ENCODE measurements at places on chromosomes 2 and 18.

DNA sequence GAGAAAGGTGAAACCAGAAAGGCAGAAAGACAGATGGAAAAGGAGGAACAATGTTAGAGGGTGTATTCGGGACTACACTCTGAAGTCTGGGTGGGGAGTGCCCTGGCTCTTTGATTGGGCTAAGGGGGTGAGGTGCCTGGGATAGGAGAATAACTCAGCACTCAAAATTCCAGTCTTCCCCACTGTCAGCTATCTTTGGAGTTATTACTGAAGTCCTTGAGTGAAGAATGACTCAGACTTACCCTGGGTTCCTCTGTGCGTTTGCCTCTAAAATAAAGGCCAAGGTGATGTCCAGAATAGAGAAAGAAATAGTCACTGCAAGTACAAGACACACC, 151.8 kb upstream of the SERPINE2 start:
- no peak for DNase-seq

DNA sequence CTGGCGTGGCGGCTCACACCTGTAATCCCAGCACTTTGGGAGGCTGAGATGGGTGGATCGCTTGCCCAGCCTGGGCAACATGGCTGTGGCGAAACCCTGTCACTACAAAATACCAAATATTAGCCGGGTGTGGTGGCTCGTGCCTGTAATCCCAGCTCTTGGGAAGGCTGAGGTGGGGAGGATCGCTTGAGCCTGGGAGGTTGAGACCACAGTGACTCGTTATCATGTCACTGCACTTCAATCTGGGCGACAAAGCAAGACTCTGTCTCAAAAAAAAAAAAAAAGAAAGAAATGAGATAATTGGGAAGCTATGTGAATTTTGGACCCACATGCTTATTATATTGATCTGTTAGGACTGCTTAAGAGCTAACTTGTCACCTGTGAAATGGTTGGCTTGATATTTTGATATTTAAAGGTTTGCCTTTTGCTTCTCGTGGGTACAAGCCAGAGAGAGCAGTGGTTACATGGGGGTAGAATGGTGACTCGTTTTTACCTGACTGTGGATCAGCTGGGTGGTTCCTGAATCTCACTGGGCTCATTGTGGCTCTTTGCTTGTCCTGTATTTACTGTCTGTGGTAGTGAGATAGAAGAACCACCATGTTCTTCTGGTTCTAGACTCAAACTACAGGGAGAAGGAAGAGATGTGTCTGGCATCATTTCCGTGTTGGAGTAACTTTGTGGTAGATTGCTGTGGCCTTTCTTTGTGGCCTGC, 28.9 kb downstream of the ZNF532 start:
- no peak for DNase-seq

DNA sequence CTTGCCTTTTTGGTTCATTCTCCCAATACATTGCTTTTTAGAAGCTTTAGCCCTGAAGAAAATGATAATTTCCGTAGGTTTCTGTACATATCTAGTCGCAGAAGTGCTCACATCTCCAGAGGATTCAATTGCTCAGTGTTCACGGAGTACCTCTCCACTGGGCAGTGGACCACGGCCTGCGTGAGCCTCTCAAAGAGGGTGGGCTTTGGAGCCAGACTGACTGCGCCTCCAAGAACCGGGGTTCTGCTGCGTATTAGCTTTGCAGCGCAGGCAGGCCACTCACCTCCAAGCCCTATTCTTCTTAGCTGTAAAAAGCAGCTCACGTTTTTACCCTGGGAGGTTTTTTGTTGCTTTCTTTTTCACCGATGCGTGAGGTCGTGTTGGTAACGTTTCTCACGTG, 35.4 kb downstream of the NTSR2 start:
- no peak for DNase-seq

DNA sequence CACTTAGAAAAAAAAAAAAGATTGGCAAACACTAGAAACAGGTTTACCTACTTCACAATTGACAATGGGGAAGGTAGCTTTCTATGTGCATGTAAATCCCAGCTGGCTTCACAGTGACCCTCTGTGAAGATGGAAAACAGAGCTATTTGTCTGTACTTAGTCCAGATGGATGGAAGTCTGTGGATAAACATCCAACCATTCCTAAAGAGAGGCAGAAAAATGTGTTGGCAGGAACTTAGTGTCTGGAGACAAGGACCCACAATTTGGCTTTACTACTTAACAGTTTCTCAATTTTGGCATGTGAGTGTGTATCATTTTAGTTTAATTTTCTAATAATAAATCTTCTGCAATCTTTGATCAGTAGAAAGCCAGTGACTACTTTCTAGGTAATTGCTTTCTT, 154.4 kb downstream of the RAD51AP2 start:
- DNase-seq: no peak

GRCh38 chr2:151855111-151855510, 26.9 kb upstream of the ARL5A start:
- DNase-seq: no peak

DNA sequence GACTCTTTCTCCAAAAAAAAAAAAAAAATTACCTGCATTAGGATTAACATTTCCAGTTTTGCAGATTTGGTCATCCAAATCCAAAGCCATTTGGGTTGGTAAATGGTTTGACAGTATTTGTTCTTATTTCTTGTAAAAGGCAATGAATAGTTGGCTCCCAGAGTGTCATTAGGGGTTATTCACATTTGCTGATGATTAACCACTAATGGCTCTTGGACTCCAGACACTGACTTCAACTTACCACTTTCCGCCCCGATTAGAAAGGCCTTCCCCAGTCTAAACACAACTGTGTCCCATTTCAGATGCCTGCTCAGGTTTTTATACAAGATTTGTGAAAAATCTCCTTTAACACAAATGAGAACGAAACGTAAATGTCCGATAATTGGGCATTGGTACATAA, 9.6 kb upstream of the TGIF1 start:
- DNase-seq: no peak

- DNase-seq: no peak
Measured at GRCh38 chr18:41456831-41457230, 498.2 kb upstream of the PIK3C3 start.

DNA sequence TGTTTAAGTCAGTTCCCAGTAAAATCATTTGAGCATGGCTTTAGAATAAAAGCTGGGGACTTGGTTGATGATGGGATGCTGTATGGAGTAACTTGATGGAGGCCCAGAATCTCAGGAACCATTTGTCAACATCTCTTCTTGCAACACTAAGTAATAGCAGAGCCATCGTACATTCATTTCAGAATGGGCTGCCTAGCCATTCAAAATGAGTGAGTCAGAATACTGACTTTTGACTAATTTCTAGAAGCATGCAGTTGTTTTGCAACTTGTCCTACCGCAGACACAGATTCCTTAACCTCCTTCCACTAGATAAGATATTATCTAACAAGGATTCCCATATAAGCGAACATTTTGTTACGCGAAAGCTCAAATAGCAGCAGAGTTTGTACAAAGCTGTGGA, 229.5 kb downstream of the CNTNAP5 start:
- DNase-seq: no peak

- no peak for DNase-seq
Measured at GRCh38 chr2:64848363-64848762, 140.8 kb upstream of the SLC1A4 start.

DNA sequence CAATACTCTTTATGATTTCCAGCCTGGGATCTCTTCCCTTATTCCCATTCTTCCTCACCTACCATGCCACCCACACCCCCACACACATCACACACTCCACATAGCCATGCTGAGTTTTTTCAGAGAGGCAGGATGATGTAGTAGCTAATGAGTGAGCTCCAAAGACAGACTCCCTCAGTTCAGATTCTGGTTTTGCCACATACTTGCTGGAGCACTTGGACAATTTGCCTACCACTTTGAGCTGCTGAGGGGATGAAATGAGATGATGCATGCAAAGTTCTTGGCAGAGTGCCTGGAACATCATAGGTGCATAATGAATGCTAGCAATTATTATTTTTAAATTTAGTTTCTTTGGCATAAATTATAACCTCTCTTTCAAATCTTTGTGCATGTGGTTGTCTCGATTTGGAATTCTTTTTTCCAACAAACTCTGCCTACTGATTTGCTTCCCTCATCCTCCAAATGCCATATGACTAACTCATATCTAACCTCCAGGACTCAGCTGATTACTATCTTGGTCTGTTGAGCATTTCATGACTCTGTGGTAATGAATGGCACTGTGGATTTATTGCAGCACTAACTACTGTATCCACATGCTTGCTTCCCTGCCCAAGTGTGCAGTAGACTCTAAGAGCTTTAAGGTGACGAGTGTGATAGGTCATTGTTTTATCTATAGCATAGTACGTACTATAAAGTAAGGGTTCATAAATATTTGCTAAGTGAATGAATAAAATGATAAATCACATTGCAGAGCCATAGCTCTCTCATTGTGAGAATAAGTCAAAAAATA, 99.1 kb downstream of the TACR1 start:
- no peak for DNase-seq

GRCh38 chr2:212665948-212666347, 127.3 kb upstream of the ERBB4 start:
- DNase-seq: no peak

- no peak for DNase-seq
Measured at GRCh38 chr2:173458991-173459780, 104.5 kb downstream of the CDCA7 start.
